Mesothelial cell of epicardium (in vitro differentiated cells): ENCODE measurements at places on chromosomes 6 and 20.

DNA sequence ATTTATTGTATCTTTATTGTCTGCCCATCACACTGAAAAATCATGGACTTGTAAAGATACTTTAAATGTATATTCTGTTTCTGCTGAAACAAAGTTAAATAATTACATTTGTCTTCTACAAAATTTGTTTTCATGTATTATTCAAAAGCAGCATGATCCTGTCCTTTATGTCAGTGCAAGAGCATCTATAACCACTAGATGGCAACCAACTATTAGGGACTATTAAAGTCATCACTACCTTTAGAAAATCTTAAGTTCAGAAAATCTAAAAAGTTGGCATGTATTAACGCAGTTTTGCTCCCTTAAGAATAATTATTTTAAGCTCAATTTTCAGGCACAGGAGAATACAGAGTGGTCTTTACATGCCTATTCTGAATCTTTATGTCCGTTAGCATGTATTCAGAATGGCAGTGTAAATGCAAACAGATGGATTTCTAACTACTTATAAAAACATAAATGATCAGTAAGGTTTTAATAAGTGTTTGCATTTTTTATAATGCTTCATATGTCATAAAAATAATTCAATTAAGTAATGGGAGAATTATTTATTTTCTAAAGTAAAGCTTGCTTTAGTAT, 17.8 kb downstream of the TMEM30A start:
- no peak for DNase-seq

GRCh38 chr6:52423448-52423847, 3.3 kb downstream of the EFHC1 start:
- DNase-seq, result no peak

DNA sequence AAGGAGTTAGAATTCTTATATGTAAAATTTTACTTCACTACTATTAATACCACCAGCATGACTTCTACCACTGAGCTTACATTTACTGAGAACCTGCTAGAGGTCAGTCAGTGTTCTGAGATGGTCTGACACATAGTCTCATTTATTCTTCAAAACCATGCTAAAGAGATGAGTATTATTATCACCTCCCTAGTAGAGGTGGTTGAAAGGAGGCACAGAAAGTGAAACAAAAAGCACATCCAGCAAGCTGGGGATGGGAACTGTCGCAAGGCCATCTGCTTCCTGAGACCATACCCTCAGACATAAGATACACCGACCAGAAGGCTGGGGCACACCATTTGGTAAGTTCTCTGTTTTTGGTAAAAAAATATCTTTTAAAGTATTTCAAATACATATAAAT, 137.7 kb downstream of the INSM1 start:
- DNase-seq, result no peak

DNA sequence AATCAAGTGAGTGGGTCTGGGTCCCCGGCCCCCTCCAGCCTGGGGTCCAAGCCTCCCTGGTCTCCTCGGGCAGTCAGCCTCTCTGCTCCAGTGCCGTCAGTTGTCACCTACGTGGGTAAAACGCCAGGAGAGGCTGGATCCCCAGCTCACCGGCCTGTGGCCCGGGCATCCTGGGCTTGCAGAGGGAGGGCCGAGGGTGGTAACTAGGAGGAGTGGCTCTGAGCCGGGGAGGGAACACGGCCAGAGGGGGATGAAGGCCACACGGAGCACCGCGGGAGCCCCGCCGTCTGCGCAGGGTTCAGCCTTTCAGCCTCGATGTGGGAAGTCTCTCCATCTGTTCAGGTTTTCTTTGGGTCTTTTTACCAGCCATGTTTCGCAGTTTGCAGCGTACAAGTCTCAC, 29.5 kb upstream of the BHLHE23 start:
- DNase-seq, result no peak

DNA sequence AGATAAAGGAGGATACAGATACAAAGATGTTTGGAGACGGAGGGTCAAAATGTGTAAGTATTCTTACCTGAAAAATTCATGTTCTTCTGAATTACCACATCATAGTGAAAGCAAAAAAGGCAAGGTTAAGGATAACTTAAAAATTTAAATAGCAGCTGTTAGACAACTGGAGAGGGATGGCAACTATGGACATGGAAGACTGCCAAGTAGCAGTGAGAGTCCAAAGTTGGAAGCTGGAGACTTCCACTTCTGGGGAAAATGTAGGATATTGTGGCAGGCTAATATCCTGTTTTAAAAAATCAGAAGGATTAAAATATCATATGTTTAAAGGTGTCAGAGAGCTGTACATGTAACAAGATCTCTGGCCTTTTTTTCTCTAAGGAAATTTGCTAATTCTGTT, 29.8 kb downstream of the SYCP2 start:
- no peak for DNase-seq

DNA sequence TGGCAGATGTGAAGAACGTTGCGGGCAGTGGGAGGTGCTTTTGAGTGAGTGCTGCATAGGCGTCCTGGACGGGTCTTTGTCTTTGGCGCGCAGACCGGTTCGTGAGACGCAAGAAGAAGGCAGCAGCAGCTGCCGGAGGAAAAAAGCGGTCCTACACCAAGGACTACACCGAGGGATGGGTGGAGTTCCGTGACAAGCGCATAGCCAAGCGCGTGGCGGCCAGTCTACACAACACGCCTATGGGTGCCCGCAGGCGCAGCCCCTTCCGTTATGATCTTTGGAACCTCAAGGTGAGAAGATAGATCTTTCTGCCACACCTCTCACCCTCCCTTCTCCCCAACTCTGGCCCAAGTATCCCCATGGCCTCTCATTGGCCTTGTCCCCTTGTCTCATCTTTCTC, 1.1 kb downstream of the ABT1 start:
- DNase-seq, result no peak

GRCh38 chr6:47413752-47414422, 63.7 kb upstream of the CD2AP start:
- no peak for DNase-seq

GRCh38 chr6:3740551-3741476, 10.7 kb downstream of the PXDC1 start:
- DNase-seq, result no peak

DNA sequence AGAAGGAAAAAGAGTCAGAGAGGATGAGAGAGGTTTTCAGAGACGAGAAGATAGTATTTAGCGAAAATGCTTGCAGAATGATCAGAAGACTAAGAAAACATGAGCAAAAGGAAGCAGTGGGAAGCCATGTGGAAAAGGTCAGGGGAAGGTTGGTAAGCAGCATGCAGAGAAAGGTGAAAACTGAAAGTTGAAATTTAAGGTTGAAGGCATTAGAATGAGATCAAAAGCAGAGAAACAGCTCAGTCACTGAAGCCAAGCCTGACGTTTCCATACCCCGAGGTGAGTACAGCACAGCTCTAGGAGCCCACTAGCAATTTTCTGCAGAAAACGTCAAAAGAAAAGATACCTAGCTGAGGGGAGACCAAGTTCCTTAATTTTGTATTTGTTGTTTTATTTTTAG, 19.1 kb upstream of the TFB1M start:
- DNase-seq, result no peak

GRCh38 chr6:158049055-158050028, 67.7 kb downstream of the SYNJ2 start:
- DNase-seq, result no peak

DNA sequence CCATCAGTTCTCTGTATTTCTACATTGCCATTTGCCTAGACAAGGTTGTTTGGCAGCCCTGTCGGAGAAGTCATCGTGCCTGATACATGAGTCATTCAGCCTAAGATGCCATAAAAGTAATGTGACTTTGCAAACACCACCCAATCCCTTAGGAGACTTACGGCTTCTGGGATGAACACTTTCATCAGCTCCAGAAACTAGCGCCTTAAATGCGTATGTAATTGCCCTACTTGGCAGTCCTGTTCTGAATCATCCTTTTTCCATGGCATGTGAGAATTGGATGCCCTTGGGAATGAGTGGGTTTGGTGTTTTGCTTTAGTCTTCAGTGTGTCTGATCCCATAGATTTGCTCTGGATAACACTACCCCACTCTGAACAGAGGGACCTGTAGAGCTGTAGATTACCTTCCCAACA, 158.5 kb downstream of the SASH1 start:
- no peak for DNase-seq
